ENCODE measurements at places on chromosomes 6 and 20.

DNA sequence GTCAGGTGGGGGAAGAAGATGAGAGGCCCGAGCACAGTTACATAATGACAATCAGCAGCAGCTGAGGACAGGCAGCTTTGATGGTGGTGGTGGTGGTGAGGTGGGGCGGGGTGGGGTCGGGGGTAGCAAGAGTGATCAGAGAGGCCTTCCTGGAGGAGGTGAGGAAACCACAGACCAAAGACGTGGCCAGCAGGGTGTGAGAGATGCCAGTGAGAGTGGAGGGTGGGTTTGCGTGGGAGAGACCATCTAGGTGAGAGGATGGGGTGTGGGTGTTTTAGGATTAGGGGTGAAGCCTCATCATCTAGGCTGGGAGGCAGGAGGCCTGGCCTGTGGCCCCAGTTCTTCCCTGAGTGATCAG is 76.0 kb upstream of the TOX2 start:
- DNase-seq, result no peak

DNA sequence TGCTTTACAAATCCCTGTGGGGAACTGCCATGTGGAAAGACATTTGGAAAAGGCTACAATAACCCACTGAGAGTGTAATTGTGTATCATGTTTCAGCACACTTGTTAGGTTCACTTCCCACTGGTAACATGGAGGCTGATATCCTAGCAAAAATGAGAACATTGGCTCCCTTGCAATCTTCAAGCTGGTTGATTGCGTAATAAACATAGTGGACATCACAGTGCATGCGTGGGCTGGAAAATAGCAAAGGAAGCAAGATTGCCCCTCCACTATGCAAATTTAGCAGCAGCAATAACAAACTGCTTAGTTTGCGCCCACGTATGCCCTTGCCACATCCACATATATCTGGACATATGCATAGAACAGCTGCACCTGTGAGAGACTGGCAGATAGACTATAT is 410.2 kb downstream of the MEI4 start:
- DNase-seq, result no peak

DNA sequence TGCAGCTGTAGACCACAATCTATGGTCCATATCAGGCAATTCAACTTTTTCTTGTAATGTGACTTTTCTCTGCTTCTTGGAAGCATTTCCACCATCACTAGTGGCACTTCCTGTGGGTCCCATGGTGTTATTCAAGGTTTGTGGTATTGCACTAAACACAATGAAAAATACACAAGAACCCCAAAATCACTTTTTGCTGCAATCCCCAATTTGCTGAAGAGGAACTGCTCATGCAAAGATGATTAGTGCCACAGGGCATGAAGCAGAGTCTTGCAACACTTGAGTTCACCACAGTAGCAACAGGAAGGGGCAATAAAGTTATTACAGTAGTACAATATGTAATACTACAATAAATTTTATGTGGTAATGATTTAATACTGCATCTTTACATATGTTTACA is 16.8 kb upstream of the TAAR1 start:
- no peak for DNase-seq

DNA sequence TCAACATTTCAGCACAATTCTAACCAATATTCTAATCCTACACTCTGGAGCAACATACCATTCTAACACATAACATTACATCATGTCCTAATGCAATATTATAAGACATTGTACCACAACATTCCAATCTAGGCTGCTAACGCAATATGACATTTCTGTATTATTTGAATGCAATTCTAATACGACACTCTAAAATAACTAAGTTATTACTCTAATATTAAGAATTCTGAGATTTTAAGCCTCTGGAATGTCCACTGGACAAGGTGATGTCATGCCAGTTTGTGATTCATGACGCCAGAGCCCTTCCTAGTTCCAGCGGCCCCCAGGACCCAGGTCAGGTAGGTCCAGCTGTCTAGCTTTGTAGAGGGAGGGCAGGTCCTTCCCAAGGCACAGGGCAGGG is 69.7 kb upstream of the SIRPA start:
- no peak for DNase-seq

DNA sequence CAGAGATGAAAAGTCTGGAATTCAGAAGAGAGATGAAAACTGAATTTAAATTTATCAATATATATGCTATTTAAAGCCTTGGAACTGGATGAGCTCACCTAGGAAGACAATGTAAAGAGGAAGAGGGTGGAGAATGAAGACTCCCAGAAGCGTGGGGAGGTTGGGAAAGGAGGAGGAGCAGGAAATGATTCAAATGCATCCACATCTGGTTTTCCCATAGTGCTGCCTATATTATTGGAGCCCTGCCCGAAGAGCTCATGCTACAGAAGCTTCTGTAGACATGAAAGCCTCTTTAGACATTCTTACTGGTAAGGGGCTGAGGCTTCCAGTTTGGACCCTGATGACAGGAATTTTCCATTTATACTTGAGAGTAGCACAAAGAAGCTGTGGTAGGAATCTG is 19.2 kb downstream of the PDE7B start:
- DNase-seq, result no peak

DNA sequence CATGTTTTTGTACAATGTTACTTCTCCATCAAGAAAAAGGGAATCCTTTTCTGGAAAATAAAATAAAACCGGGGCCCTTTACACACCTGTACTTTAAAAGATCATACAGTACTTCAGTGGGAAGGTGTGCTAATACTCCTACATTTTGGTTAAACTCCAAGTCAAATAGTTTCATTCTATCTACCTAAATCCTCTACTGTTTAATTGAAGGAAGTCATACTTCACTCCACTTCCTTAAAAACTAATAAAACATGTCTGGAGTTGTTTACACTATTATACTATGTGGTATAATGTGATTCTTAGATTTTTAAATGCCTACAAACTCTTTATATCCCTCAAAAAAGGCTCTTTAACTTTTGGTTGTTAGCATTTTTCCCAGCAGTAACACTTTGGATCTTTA is 18.6 kb upstream of the HBS1L start:
- DNase-seq, result no peak

DNA sequence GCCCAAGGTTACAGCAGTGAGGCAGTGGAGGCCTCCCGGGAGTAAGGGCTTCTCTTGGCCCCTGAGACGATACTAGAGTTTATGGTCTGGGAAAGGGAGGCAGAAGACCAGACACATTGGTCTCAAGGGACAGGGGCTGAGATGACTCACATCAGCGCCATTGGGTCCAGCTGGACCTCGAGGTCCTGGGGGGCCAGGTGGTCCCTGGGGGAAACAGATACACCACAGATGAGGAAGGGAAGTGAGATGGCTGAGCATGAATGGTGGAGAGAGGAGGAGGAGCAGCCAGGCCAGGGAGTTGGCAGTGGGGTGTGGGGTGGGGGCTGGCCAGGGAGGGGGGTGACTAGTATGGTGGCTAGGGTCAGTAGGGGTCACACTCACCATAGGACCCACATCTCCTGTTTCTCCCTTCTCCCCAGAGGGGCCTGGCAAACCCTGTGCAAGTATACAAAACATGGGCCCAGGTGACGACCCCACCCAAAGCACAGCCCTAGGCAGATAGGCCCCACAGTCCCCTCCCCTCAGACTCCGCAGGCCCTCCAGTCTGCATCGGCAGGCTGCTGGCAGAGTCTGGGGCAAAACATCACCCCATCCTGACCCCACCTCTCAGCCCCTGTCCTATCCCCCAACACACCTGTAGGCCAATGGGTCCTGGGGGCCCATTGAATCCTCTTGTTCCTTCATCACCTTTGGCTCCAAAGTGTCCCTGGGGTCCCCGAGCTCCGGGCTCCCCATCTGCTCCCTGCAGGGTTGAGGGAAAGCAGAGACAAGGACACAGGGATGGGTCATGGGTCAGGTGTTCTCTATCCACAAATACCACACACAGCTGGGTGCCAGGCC is 21.9 kb downstream of the COL11A2 start:
- no peak for DNase-seq

DNA sequence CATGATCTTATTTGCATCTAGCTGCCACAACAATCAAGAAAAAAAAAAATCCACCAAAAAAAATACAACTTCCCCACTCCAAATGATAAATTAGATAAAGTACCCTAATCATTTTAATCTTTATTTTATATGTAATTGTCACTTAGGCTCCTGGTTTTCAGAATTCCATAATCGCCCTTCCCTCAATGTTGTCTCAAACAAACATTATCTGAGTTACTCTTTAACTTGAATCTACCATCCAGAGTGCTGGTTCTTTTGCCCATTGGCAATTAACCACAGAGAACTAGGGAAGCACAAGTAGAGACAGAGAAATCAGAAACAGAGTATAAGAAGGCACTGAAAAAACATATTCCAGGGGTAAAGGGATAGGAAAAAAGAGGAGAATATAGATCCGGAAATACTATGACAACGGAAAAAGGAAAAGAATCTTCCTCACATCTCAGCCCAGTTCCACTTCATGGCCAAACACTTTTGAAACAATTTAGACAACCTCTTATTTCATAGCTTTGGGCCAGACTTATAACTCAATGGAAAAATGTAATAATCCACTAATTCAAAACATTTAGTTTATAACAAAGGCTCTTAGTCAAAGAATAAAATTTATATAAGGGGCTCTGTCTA is 861 bp upstream of the NHSL1 start:
- no peak for DNase-seq

- peak; percentile 33 for DNase-seq
Observed at GRCh38 chr6:11714116-11714797, 64.3 kb downstream of the ADTRP start.

DNA sequence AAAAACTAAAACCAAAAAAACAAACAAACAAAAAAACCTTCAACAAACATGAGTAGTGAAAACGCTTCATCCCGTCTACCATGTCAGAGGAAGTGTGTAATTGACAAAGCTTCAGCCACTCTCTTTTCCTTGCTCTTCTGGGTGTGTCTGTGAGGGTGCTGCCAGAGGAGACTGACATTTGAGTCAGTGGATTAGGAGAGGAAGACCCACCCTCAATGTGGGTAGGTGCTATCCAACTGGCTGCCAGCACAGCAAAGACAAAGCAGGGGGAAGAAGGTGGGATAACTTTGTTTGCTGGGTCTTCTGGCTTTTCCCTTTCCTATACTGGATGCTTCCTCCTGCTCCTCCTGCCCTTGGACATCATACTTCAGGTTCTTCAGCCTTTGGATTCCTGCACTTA is 145.6 kb downstream of the TASP1 start:
- DNase-seq, result no peak

DNA sequence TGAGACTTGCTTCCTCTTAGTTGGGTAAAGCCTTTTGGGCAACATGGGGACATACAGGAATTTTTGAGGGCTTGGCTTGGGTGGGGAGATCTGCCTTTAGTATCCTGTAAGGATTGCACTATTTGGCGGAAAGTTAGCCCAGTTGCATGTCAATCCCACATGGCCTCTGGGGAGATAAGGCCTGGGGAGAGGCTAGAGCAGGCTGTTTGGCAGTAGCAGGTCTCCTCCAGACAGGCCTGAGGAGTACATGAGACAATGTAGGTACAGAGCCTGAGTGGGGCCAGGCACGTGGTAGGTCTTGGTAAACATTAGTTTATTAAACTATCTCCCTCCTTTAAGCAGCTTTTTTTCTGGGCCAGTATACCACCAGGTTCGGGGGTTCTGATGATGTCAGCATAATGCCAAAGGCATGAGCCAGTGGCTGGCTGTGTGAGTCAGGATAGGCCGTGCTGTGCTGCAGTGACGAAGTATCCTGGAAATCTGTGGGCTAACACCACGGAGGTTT is 147.9 kb downstream of the VEGFA start:
- DNase-seq, result no peak

- no peak for DNase-seq
Observed at GRCh38 chr6:365835-366234, 25.7 kb upstream of the IRF4 start.

DNA sequence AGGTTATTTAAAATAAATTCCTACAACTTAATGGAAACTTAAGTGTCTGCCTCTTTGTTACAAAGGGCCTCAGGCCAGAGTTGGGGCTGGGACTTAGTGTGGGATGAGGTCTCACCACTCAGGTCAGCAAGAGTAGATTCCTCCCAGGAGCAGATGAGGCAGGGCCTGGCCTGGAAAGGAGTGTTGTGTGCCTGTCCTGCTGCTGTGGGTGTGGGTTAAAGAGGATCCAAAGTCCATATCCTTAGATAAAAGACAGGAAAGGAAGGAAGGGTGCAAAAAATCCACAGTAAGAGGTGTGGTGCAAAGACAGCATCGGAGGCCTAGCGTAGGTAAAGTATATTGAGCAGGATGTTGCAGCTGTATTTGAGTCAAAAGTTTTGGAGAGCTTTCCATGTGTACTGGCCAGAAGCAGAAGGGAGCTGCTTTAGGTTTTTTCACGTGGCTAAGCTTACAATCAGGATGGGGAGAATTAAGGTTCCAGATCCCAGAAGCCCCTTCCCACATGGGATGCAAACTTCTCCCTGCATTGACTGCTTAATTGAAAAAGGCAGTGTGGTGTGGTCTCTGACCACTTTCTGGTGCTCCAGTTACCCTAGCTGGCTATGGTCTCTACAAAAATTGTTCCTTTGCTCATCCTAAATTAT is 12.8 kb upstream of the PLCG1 start:
- DNase-seq, result no peak

GRCh38 chr6:2157441-2158127 is 87.8 kb downstream of the GMDS start:
- no peak for DNase-seq

DNA sequence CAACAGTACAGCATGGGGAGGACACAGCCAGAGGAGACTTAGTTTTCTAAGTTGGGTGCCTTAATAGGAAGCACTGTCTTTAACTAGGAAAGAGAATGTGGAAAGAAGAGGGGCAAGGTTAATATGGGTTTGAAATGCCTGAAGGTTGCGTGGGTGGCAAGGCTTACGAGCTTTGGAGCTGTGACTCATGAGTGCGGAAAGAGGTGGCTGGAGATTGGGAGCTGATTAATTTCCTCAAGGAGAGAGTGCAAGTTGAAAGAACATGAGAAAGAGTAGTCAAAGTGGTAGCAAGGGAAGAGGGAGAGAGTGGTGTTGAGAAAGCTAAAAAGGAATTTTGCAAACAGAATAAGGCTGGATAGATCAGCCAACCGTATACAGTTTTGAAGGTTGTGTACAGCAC is 315.1 kb upstream of the PRND start:
- no peak for DNase-seq

- no peak for DNase-seq
Observed at GRCh38 chr20:51750037-51750769, 18.0 kb downstream of the ATP9A start.

DNA sequence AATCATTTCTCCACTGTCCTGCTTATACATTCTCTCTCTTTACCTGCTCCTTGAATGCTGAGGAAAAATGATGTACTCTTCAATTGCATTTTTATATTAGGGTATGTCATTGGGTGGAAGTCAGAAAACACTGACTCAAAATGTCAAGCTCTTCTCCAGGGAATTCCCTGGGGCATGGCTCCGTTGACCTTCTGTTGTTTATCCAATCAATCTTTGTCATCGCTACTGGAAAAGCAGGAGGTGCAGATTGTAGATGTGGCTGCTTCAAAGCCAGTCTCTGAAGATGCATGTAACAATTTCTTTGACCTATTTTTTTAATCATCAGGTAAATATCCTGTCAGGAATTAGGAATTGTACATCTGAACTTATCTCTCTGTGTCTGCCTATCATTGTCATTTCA is 63.9 kb upstream of the TENT5A start:
- no peak for DNase-seq

GRCh38 chr6:87574237-87574804 is 15.5 kb downstream of the RARS2 start:
- DNase-seq, result no peak

- no peak for DNase-seq
Observed at GRCh38 chr20:18138639-18139583, 1.2 kb downstream of the KAT14 start.

Measured in activated naive CD4-positive, alpha-beta T cell (primary cell).